ENCODE measurements at places on chromosomes 7 and 10.
A peak's percentile ranks its signal among the peaks of the same experiment; 100 is the strongest.

- H3K36me3 ChIP-seq: no peaks in the 10 kb centered on the region
- H3K4me1 ChIP-seq: peaks cover 17% of the 10 kb centered on the region
- no peak overlapping the region for H3K4me3 ChIP-seq
- peak overlapping the region; percentile 14 for H3K27ac ChIP-seq
These were observed 88.7 kb downstream of the HIP1 start for GRCh38 chr7:75650062-75650461.

DNA sequence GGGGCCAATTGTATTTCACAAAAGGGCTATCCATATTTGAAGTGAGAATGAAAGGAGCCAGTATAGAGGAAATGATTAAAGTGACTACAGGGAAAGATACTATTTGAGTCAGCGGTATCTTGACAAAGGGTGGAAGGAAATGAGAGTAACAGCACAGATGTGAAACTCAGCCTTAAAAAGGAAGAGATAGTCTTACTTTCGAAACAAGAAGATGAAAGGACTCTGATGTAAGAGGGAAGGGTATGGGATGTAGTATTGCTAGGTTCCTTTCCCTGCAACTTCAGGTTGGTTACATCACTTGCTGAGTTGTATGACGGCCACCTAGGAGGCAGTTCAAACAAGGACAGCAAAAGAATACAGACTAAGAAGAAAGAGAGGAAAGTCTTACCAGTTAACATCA lies 13.7 kb downstream of the CISD1 start:
- no peak overlapping the region for H3K27ac ChIP-seq
- H3K4me1 ChIP-seq: peaks cover 14% of the 10 kb centered on the region
- no peak for DNase-seq
- H3K36me3 ChIP-seq: peaks cover 15% of the 10 kb centered on the region

DNA sequence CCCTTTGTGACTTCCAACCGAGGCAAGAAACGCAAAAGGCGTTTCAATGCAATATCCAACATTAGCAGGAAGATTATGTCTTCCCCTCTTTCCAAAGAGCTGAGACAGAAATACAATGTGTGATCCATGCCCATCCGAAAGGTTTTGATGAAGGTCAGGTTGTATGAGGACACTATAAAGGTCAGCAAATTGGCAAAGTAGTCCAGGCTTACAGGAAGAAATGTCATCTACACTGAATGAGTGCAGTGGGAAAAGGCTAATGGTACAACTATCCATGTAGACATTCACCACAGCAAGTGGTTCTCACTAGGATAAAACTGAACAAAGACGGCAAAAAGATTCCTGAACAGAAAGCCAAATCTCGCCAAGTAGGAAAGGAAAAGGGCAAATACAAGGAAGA lies 27.8 kb upstream of the DNA2 start:
- H3K36me3 ChIP-seq: peaks cover 94% of the 10 kb centered on the region
- no peaks in the 10 kb centered on the region for H3K27me3 ChIP-seq
- no peak overlapping the region for H3K27ac ChIP-seq
- H3K4me3 ChIP-seq: no peak overlapping the region
- no peak for DNase-seq
- no peaks in the 10 kb centered on the region for H3K4me1 ChIP-seq

DNA sequence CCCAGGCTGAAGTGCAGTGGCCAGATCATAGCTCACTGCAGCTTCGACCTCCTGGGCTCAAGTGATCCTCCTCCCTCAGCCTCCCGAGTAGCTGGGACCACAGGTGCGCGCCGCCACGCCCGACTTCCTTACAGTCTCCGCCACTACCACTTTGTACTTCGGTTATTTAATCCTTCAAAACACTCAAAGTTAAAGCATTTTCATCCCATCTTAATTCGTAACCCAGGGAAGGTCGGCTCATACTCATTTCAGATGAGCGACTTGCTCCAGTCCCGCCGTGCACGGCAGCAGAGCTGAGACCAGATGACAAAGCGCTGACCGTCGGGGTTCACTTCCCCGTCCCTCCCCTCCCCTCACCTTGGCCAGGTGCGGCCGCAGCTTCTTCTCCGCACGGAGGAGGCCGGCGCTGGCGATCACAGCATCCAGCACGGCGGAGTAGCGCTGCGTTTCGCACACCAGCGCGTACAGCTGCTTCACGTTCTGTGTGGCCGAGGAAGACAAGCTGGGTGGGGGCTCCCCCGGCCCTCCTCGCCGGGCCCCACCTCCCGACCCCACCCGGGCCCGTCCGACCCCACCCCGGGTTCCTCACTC lies 457 bp downstream of the NSUN5 start:
- peak overlapping the region; percentile 62 for H3K4me3 ChIP-seq
- DNase-seq: no peak
- peaks cover 43% of the 10 kb centered on the region for H3K36me3 ChIP-seq
- H3K27ac ChIP-seq: peak overlapping the region; percentile 82
- no peaks in the 10 kb centered on the region for H3K27me3 ChIP-seq

- H3K27me3 ChIP-seq: no peaks in the 10 kb centered on the region
- peaks cover 40% of the 10 kb centered on the region for H3K36me3 ChIP-seq
- H3K4me3 ChIP-seq: peak overlapping the region; percentile 68
- peaks cover 21% of the 10 kb centered on the region for H3K4me1 ChIP-seq
- DNase-seq: peak; percentile 69
- H3K27ac ChIP-seq: no peak overlapping the region
These were observed 23.6 kb downstream of the ZNF783 start for GRCh38 chr7:149285603-149286002.

GRCh38 chr10:100993986-100994708 lies 5.5 kb upstream of the LZTS2 start:
- no peak for DNase-seq
- H3K27me3 ChIP-seq: no peaks in the 10 kb centered on the region
- no peak overlapping the region for H3K27ac ChIP-seq

DNA sequence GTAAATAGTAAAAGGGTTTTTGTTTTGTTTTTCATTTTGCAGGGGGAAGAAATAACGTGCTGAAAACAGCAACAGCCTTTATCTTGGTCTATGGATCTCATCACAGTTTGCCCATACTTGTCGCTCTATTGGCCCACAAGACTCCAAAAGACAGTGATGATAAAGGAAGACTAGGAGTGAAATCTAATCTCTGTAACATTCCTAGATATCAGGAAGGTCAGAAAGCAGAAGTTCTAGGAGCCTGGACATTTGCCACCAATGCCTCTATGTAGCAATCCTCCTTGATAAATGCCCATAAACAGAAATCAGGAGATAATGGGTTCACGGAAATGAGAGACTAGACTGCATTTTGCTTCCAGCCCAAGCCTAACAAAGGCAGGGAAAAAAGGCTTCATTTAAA lies 8.9 kb downstream of the CUBN start:
- no peaks in the 10 kb centered on the region for H3K4me1 ChIP-seq
- H3K4me3 ChIP-seq: no peak overlapping the region
- H3K36me3 ChIP-seq: no peaks in the 10 kb centered on the region

- DNase-seq: no peak
- no peaks in the 10 kb centered on the region for H3K27me3 ChIP-seq
- no peaks in the 10 kb centered on the region for H3K36me3 ChIP-seq
These were observed 21.9 kb downstream of the CHRM2 start for GRCh38 chr7:136890399-136890798.

GRCh38 chr7:142496545-142496991 lies 238.7 kb upstream of the PRSS58 start:
- H3K27me3 ChIP-seq: peaks cover 38% of the 10 kb centered on the region
- H3K4me3 ChIP-seq: peak overlapping the region; percentile 6
- DNase-seq: no peak
- H3K4me1 ChIP-seq: peaks cover 7% of the 10 kb centered on the region

DNA sequence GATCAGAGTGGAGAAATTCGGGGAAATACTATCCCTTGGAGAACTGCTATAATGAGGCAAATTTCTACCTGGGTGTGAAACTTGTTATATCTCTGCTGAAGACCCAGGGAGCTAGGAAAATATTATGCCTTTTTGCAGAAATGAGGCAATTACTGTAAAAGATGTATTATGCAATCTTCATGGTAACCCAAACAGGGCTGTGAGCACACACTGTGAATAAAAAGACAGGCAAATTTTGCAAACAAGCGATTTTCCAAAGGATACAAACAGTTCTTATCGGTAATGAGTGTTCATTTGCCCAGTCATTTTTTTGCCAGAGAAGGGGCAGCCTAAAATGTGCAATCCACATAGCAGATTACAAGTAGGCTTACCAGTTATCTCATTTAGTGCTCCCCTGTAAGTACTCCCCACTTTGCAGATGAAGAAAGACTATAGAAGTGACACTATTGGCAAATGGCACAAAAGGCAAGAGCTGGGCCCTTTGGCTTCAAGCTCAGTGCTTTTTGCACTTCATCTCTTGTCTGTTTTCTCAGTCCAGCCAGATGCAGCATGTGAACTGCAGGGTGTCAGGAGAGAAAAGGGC lies 205.8 kb downstream of the HECW1 start:
- H3K36me3 ChIP-seq: no peaks in the 10 kb centered on the region
- H3K27me3 ChIP-seq: no peaks in the 10 kb centered on the region
- no peak overlapping the region for H3K27ac ChIP-seq
- no peak for DNase-seq

- H3K4me1 ChIP-seq: peaks cover 10% of the 10 kb centered on the region
- H3K4me3 ChIP-seq: peak within 1 kb of the TSS; percentile 49
- H3K27ac ChIP-seq: peak within 1 kb of the TSS; percentile 62
- DNase-seq: peak; percentile 40
- H3K27me3 ChIP-seq: no peaks in the 10 kb centered on the region
These were observed at the start of gene GPR85 for GRCh38 chr7:113086431-113086888. TSS of gene GPR85 (minus strand) at chr7:113086827. CDS start at chr7:113084721, 2,106 bp downstream.

GRCh38 chr7:55552320-55553023 lies 19.8 kb downstream of the VOPP1 start:
- H3K4me3 ChIP-seq: no peak overlapping the region
- H3K4me1 ChIP-seq: peaks cover 87% of the 10 kb centered on the region
- DNase-seq: peak; percentile 62
- peak overlapping the region; percentile 79 for H3K27ac ChIP-seq

- no peak overlapping the region for H3K4me3 ChIP-seq
- no peaks in the 10 kb centered on the region for H3K36me3 ChIP-seq
- peak overlapping the region; percentile 10 for H3K27ac ChIP-seq
- H3K27me3 ChIP-seq: no peaks in the 10 kb centered on the region
These were observed 8.2 kb upstream of the STARD3NL start for GRCh38 chr7:38169847-38170246.

DNA sequence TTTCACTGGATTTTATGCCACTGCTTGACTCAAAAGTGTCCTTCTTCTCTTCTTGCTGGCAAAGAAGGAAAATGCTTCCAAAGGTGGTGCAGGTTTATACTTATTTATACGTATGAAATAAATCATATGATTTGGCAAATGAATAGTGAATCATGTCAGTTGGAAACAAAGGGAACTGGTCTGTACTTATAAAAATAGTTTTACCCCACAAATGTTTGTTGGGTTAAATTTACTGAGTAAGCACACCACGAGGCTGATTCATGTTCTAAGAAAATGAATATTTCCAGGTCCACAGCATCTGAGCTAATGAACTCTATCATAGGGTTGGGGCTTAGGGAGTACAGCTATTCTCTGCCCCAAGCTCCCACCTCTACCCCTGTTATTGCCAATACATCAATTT lies 232.2 kb downstream of the TRIL start:
- no peak for DNase-seq
- no peaks in the 10 kb centered on the region for H3K4me1 ChIP-seq
- H3K27me3 ChIP-seq: no peaks in the 10 kb centered on the region

DNA sequence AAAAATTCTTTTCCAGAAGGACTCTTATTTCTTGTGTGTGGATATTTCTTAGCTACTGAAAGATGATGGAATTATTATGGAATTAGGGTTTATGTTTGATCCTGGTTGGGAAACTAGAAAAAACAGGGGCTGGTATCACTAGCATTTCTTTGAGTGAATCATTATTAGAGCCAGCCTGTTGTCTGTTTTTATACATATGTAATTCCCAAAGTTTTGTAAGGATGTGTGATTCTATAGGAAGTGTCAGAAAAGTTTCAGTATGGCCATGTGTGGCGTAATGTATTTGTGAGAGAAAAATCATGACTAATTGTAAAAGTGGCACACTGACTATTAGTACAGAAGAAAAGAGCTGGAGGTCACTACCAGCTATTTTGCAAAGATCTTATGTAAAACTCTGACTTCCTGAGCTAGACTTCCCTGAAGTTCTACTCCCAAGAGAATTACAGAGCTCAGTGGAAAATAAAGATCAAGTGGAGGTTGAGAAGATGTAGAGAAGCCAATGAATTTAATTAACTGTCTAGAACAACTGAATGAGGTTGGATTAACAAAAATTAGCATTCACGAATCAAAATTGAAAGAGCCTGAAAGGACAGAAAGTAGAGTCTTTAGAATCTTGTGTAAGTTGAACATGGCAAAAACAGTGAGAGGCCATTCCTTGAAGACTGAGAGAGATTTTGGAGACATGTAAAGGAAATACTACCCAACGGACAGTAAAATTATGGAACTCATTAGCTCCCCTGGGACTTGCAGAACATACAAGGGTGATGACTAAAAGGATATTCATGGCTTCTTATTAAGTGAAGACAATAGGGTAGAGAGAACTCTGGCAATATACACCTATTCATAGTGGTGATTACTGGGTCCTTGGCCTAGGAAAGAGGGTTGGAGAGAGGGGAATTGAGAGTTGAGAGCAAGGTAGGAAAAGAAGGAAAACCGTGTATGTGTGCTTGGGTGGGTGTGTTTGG lies 12.5 kb downstream of the ZNF365 start:
- no peaks in the 10 kb centered on the region for H3K4me1 ChIP-seq
- no peak overlapping the region for H3K4me3 ChIP-seq
- no peak for DNase-seq
- H3K27ac ChIP-seq: no peak overlapping the region
- H3K27me3 ChIP-seq: no peaks in the 10 kb centered on the region
- H3K36me3 ChIP-seq: no peaks in the 10 kb centered on the region

- H3K27me3 ChIP-seq: no peaks in the 10 kb centered on the region
- DNase-seq: no peak
- no peaks in the 10 kb centered on the region for H3K4me1 ChIP-seq
- H3K4me3 ChIP-seq: no peak overlapping the region
These were observed 134.1 kb downstream of the SH2D4B start for GRCh38 chr10:80671847-80672246.

DNA sequence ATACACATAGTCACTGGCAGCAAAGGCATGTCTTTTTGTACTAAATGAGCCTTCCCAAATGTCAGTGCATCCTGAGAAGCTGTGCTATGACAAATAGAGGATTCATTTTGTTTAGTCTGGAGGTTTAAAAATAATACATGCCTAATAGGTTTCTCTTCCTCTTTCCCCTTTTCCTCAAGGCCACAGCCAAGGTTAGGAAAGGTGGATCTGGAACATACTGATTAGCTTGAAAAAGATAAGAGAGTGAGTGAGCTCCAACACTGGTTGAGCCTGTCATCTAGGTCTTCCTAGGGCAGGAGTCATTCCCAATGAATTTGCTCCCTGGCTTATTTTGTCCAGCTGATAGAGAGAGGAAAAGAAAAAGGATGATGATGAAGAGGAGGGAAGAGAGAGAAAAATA lies 14.4 kb upstream of the SP4 start:
- no peak overlapping the region for H3K27ac ChIP-seq
- no peaks in the 10 kb centered on the region for H3K27me3 ChIP-seq
- H3K36me3 ChIP-seq: no peaks in the 10 kb centered on the region
- no peak overlapping the region for H3K4me3 ChIP-seq

- DNase-seq: no peak
- H3K4me1 ChIP-seq: peaks cover 12% of the 10 kb centered on the region
- no peaks in the 10 kb centered on the region for H3K36me3 ChIP-seq
- no peaks in the 10 kb centered on the region for H3K27me3 ChIP-seq
- no peak overlapping the region for H3K4me3 ChIP-seq
- H3K27ac ChIP-seq: no peak overlapping the region
These were observed 79.0 kb downstream of the ABI1 start for GRCh38 chr10:26781797-26782196.

GRCh38 chr10:126384269-126384873 lies 3.9 kb downstream of the ADAM12 start:
- no peak overlapping the region for H3K4me3 ChIP-seq
- DNase-seq: no peak
- peaks cover 36% of the 10 kb centered on the region for H3K27me3 ChIP-seq
- H3K36me3 ChIP-seq: no peaks in the 10 kb centered on the region

GRCh38 chr10:26430641-26431163 lies 7.4 kb upstream of the APBB1IP start:
- no peaks in the 10 kb centered on the region for H3K4me1 ChIP-seq
- DNase-seq: no peak
- H3K27me3 ChIP-seq: no peaks in the 10 kb centered on the region
- H3K4me3 ChIP-seq: no peak overlapping the region

All from stomach (tissue), 19 donors.